ENCODE measurements at places on chromosomes 4 and X. TPM values are rescaled to one million over a fixed set of nuclear protein-coding genes. Genes with fewer than 3 reads are reported as not detected.

DNA sequence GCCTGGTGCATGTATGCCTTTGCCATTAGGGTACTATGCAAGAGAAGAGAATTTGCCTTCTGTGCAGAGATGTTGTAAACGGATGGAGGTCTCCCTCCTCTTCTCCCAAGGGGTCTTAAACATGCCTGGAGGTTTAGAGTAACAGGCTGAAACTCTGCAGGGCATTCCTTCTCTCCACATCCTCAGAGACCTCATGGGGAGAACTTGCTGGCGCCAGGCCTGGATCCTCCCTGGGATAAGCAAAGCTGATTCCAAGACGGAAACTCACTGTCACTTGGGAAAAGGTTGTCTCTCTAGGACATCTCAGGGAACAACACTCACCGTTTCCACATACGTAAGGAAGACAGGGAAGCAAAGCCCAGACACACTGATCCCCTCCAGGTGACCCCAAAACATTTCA lies 76.9 kb upstream of the GPM6B start:
- H3K4me1 ChIP-seq, result no peaks in the 10 kb centered on the region
- H3K27me3 ChIP-seq, result no peaks in the 10 kb centered on the region
- no peak for DNase-seq
- no peak overlapping the region for H3K27ac ChIP-seq

DNA sequence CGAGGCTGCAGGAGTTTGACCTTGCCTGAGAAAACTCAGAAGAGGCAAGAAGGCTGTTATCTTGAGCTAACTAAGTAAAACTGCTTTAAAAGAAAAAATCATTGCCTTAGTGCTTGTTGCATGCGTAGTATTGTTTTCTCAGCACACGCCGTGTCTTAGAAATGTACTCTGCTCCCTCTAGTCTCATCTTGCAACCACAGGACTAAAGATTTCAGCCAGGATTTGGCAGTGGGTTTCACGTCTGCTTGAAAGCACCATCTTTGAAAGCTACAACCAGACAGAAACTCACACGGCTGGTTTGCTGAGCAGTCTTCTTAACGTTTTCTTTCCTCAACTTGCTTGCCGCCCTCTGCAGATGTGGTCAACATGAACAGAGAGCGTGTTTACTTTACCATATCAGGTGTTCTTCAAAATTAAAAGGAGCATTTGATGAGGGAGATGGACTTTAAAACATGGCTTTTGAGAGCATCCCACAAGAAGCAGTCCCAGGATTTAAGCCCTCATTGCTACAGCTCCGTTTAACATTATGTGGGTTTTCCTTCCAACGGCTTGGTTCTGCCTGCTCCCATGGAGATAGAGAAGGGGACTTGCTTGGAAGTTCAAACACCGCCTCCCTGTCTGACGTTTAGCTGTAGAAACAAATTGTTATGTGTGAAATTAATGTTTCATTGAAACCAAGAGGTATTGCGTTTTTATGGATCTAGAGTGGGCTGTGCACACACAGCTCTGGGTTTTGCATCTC lies 3.4 kb downstream of the SORCS2 start:
- no peak overlapping the region for H3K4me3 ChIP-seq
- H3K27me3 ChIP-seq, result peaks cover 44% of the 10 kb centered on the region
- no peak overlapping the region for H3K27ac ChIP-seq

GRCh38 chr4:168604496-168605373 lies 107.9 kb downstream of the PALLD start:
- H3K27ac ChIP-seq, result peak overlapping the region; percentile 24
- H3K4me1 ChIP-seq, result peaks cover 29% of the 10 kb centered on the region
- H3K27me3 ChIP-seq, result no peaks in the 10 kb centered on the region
- DNase-seq, result no peak
- H3K4me3 ChIP-seq, result no peak overlapping the region
- no peaks in the 10 kb centered on the region for H3K36me3 ChIP-seq

DNA sequence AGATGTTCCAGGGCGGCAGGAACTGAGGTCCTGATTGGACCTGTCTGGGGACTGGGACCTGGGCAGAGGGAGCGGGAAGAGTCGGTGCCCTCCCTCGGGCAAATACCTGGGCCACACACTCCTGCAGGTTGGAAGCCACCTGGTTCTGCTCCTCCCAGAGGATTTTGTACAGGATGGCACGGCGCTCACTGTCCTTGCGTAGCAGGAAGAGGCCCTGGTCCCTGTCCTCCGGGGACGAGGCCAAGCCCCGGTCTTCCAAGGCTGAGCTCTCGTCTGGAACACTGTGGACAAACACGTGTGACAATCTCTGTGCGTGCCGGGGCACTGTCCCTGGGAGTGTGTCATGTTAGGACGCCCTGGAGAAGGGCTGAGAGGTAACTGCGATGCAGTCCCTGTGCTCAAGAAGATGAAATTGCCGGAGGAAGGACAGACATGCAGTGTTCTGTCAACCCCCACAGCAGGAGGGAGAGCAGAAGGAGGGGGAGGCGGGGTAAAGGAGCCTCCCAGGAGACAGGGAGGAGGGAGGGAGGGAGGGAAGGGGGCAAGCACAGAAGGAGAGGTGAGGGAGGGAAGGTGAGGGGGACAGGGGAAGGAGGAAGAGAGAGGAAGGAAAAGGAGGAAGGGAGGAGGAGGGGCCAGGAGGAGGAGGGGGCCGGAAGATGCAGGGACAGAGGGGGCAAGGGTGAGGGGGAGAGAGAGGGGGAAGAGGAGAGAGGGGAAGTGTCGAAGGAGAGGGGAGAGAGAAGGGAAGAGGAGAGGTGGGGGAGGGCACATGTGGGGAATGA lies 29.0 kb downstream of the PDHA1 start:
- H3K27me3 ChIP-seq, result peaks cover 7% of the 10 kb centered on the region
- H3K27ac ChIP-seq, result no peak overlapping the region
- no peaks in the 10 kb centered on the region for H3K4me1 ChIP-seq
- DNase-seq, result peak; percentile 6

ATP1B4 gene
- 0.11 TPM for total RNA-seq

CFAP99 gene
- not detected for total RNA-seq

HTATSF1 gene
- total RNA-seq, result 78.5 TPM

PDLIM3 gene
- 43.2 TPM for total RNA-seq

All from cardiac muscle cell (in vitro differentiated cells and primary cell).